ENCODE measurements at places on chromosomes 1 and 21.

DNA sequence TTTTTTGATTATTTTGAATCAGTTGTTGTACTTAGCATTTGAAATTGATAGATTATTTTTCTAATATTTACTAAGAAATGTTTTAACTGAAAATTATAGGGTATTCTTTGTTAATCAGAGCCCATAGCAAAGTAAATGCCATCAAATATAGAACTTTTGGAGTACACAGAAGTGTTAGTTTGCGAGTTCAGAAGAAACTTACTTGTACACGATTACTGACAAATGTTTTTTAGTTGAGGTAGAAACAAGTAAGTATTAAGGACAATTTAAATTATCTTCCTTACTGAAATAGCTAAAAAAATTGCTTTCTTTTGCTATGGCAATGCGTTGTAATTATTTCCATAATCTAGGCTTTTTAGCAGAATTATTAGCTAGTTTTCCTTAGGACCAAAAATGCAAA, 692.2 kb downstream of the USP25 start:
- no peak for DNase-seq

- DNase-seq = no peak
These were observed 140.8 kb downstream of the LHX8 start for GRCh38 chr1:75274920-75275506.

DNA sequence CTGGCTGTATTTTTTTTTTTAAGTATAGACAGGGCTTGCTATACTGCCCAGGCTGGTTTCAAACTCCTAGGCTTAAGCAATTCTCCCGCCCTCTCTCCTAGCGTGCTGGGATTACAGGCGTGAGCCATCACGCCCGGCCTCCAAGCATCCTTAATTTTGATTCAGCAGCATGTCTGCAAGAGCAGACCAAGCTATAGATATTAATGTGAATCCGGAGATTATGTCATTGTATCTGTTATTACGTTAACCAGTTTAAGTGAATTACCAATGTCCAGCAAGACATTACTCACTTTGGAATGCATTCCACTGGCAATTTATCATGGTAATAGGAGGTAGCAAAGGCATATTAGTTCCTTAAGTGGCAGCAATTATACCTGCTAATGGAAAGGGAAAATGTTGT, 179.7 kb downstream of the CHRM3 start:
- no peak for DNase-seq

DNA sequence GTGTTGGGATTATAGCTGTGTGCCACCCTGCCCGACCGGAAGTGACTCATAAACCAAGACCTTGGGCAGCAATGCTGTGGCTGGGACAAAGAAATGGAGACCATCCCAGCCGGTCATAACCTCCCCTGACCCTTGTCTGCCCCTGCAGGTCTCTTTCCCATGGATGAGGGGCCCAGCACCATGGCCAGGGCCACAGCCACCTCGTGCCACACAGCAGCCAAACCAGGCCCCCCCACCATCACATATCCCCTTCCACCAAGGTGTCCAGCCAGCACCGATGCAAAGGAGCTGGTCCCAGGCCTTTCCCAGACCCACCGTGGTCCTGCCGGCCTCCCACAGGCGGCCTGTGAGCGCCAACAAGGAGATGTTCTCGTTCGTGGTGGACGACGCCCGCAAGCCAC, 42.2 kb downstream of the FHAD1 start:
- no peak for DNase-seq

GRCh38 chr1:25679171-25679570, 62.6 kb downstream of the MAN1C1 start:
- no peak for DNase-seq

DNA sequence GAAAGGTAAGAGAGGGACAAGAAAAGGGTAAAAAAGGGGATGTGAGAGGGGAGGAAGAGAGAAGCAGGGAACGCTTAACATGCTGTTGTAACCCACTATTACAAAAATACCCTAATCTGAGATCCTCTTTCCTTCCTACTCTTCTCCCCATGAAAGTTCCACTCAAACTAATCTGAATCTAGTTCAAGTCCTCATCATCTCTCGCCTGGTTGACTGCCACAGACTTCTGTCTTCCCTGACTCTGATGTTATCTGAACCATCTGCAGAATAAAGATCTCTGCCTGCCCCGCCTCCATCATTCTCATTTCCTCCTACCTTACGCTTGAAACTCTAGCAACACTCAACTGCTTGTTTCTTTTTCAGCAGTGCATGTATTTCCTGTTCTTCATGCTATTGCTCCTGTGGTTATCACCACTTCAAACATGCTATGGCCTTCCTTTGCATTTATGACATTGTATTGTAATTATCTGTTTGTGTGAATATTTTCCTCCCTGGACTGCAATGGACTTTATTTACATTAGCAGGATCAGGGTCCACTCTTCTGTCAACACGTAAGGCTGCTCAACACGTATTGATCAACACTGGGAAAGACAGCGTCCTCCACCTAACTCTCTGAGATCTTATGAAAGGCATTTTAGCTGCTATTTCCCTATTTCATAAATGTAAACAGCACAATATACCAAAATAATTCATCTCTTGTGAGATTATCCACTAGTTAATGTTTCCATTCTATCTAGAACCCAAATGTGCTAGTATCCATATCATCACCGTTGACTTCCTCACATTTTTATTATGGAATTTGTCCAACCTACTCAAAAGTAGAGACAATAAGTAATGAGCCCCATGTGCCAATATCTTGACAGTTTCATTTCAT, 215.5 kb upstream of the USP25 start:
- DNase-seq = peak; percentile 73

DNA sequence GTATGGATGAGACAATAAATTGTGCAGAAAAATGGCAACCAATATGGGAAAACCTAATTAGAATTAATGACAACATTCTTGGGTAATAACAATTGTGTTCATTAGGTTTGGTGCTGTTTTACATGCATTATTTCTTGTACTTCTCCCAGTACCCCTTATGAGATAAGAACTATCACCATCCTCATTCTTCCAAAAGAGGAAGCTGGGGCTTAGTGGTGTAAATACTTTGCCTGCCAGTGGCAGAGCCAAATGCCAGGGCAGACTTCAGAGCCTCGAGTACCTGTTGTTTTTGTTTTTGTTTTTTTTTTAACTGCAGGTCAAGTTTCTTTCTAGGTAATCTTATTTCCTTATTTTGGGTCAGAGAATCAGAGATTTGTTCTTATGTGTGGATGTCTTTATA, 206.4 kb downstream of the RHOU start:
- no peak for DNase-seq

GRCh38 chr1:246798606-246799496, 74.6 kb downstream of the SCCPDH start:
- DNase-seq = no peak

DNA sequence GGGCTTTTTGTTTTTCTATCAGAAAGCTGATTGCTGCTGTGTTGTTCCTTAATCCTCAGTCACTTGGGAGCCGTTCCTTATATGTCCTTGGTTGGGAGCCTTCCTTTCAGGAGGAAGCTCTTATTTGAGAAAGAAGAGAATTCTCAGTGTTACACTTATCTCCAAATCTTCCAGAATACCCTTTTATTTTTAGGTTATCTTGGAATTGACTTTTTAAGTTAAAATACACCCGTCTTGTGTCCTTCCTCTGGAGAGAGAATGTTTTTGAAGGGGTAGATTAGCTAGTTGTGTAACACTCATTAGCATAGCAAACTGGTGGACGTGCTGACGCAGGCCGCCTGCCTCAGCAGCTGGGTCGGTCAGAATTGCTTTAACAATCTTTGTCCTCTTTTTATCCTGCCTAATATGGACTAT, 42.1 kb downstream of the LRRC8B start:
- DNase-seq = no peak

DNA sequence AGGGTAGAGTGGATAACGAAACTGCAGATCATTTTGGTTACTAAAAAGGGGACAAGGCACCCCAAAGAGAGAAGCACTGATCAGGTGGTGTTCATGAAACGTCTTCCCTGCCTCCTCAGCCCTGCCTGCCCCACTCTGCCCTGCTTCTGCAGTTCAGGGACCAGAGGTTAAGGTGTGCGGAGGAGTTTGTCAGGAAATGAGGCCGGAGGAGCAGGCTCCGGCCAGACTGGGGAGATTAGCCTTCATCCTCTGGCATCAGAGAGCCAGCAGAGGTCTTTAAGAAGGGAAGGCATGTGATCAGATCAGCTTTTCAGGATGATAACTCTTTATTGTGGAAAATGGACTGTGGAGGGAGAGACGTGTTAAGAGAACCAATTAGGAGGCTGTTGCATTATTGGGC, 291.9 kb upstream of the NR5A2 start:
- no peak for DNase-seq

- DNase-seq = no peak
These were observed 785.8 kb upstream of the ADGRL4 start for GRCh38 chr1:79792219-79792930.

GRCh38 chr1:232669981-232670747, 40.2 kb upstream of the SIPA1L2 start:
- no peak for DNase-seq

DNA sequence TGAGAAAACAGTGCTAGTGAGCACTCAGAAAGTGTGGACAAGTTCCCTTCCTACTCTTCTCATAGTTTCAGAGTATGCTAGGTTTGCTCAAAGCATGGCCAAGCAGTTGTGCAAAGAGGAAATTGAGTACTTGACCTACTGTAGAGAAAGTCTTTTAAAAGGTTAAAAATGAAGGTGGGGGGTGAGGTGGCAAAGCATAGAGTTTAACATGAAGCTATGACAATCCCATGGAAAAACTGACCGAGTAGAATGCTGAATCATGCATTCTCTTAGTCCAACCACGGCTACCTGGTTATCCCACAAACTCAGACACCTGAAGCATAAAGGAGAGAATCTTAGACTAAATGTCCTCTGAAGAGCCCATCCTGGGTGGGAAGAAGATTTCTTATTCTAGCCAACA, 79.9 kb downstream of the PTPN14 start:
- no peak for DNase-seq

GRCh38 chr1:30962609-30963508, 54.3 kb upstream of the SDC3 start:
- no peak for DNase-seq

- no peak for DNase-seq
These were observed 30.7 kb downstream of the CDCA8 start for GRCh38 chr1:37723072-37723389.
